ENCODE measurements at places on chromosomes 1 and 21.

GRCh38 chr1:36081926-36082485, 1.9 kb upstream of the TEKT2 start:
- DNase-seq, result no peak

GRCh38 chr1:219174460-219175211, 958 bp downstream of the LYPLAL1 start:
- DNase-seq, result no peak

DNA sequence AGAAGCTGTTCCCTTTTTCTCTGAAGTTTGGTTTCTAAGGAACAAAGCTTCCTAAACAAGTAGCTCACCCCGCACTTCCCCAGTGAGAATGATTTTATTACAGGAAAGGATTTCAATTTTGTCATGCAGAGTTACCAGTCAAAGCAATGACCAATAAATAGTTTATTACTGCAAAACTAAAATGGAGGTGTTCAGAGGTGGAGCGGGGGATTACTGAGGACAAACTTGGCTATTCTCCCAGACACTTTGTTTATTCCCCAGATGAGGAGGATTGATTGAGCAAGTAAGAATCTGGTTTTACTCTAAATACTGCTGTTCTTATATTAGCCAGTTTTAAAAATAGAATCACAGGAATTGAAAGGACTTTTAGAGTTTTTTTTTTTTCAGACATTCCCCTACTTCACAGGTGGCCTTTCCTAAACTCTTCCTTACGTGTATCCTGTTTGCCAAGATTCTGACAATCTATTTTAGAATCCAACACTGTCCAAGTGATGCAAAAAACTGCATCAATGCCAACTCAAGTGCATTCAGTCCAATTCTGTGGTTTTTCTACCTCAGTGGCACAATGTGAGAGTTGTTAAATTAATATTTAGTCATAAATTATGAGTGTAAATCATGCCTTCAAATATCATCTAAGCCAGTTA, 136.1 kb downstream of the TNFSF18 start:
- no peak for DNase-seq

GRCh38 chr1:53947172-53947907, 1.2 kb downstream of the LRRC42 start:
- no peak for DNase-seq

DNA sequence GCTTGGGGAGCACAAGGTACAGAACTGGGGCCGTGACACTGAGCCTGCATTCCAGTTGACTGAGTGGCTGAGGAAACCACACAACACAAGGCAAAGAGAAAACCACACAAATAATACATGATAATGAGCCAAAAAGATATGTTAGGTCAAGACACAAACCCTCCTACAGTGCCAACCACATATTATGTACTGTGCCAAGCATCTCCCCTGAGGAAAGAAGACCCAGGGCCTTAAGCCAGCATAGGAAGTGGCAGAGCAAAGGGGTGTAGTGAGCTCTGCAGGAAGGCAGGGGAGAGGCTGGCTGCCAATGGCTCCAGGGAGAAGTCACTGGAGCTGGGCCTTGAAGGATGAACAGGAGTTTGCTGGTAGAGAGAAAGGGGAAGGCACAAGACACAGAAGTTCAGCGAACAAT, 28.2 kb downstream of the CTNNBIP1 start:
- no peak for DNase-seq

GRCh38 chr1:184888505-184888904, 85.8 kb downstream of the NIBAN1 start:
- DNase-seq, result no peak

- no peak for DNase-seq
Observed at GRCh38 chr1:243213045-243213787, 41.9 kb downstream of the CEP170 start.

- DNase-seq, result no peak
Observed at GRCh38 chr1:112143871-112144441, 154.5 kb upstream of the KCND3 start.

DNA sequence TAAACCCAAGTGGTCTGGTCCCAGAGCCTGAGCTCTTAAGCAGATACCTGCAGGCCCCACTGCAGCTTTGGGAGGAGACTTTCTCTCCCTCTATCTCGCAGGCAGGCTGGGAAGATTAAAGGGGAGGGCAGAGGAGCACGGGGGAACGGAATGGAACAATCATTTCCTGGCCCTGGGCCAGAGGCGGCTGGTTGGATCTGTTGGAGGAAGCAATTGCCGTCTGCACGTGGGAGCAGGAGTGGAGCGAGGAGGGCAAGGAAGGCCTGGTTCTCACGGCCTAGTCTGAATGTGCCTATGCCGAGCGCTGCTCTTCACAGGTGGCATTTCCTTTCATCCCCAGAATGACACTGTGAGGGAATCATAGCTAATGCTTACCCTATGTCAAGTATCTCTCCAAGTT, 23.7 kb downstream of the NKAIN1 start:
- DNase-seq, result no peak

GRCh38 chr1:186152227-186152619, 222.8 kb downstream of the TPR start:
- DNase-seq, result no peak

DNA sequence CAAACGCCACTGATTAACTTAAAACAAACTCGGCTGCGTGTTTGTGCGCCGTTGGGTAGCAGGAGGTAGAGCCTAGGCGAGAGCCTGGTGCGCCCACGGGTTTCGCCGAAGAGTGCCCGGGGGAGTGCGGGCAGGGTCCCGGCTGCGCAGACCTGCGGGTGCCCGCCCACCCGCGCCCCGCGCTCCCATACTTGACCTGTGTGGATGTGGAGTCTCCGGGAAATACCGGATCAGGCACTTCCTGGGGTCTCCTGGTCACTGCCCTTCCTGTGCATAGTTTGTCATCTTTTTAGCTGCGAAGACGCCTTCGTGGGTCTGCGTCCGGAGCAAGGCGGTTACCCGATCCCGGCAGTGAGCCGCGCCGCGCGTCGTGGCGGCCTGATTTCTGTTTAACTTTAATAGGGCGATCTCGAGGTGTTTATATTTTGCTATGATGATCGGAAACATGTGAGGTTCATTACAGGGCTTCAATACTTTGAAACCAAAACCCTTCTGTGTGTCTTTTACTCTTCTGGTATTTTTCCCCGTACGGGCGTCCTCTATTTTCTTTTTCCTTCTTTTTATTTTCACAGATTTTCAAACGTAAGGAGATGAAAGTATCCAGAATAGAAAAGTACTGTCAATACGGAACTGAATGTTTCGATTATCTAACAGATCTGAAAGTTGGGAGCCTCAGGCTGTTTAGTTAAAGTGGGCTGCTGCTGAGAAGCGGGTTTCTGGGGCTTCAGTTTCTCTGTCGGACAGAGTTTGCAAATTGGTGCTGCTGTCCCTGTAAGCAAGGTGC, 15.2 kb downstream of the NR5A2 start:
- no peak for DNase-seq

GRCh38 chr1:80447526-80447925, 1353.2 kb upstream of the ADGRL2 start:
- no peak for DNase-seq

- DNase-seq, result no peak
Observed at GRCh38 chr21:31530897-31531705, 128.4 kb upstream of the SOD1 start.

GRCh38 chr1:8660411-8660828, 157.0 kb downstream of the RERE start:
- DNase-seq, result no peak

GRCh38 chr1:107533436-107533835, 392.6 kb downstream of the NTNG1 start:
- DNase-seq, result no peak

Measured in GM19239 (cell line).